Right lung (tissue), 10 donors: ENCODE measurements at places on chromosomes 4 and X.

DNA sequence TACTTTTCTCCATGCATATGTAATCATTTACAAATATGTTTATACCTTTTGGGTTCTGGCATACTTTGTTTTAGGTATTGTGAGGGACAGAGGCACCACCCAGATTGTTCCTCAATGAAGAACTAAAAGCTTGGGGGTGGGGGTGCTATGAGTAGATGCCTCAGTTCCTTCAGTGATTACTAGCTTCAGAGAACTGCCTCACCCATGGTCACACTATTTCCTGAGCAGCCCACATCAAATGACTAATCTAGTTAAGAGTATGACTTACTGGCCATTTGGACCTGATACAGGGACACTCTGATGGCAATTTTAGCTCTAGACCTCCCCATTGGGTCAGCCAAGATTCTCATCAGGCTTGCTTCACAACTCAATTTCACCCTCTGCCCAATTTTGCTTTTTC is 22.2 kb upstream of the CXXC4 start:
- no peak for DNase-seq

DNA sequence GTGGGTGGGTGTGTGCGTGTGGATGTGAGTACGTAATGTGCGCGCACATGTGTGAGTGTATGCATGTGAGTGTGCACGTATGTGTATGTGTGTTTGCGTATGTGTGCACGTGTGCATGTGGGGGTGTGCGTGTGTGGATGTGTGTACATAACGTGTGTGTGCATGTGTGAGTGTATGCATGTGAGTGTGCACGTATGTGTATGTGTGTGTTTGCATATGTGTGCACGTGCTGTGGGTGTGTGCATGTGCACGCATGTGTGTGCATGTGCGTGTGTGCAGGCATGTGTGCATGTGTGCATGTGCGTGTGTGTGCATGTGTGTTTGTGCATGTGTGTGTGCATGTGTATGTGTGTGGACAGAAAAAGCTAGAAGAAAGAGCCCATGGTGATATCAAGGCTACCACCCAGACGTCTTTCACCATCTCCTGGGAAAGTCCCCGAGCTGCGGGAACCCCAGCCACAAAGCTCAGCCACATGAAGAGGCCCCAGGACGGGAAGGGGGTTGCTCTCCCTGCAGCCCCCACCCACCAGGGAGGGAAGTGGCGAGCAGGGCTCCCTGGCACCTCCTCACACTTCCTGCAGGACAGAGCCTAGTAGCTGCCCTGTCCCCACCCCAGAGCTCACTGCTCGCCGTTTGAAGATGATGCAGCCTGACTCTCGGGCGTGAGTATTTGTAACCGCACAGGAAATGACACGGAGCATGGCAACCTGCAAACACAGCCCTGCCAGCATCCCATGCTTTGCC is 108.3 kb downstream of the DCTD start:
- no peak for DNase-seq

GRCh38 chrX:3520982-3521381 is 174.5 kb upstream of the MXRA5 start:
- DNase-seq: no peak

DNA sequence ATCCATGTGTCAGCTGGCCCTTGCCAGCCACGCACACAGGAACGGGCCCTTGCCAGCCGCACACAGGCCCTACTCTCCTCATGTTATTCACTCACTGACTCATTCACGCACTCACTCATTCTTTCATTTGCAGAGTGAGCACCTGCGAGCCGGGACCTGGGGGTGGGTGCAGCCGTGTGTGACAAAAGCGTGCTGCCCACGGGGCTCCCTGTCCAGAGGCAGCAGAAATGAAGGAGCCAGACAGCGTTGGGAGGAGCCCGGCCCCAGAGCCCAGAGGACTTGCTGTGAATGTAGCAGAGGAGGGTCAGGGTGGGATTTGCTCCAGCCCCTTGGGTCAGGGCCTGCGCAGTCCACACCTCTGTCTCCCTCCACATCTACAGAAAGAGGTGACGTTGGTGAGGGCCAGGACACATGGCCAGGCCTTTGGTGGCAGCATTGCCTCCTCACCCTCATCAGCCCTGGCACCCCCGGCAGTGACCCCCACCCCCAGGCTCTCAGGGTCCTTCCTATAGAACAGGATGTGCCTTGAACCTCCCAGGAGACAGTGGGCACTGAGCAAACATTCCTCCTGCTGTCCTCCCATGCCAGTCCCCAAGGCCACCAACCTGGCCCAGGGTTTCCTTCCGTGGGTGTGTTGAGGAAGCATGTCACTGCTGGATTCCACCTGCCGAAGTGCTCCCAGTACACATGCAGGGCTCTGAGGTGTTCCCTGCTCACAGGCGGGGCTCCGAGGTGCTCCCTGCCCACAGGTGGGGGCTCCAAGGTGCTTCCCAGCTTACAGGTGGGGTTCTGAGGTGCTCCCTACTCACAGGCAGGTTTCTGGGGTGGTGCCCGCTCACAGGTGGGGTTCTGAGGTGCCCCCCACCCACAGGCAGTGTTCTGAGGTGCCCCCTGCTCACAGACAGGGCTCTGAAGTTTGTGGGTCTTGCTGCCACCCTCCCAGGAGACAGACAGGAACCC is 105.7 kb downstream of the HMX1 start:
- no peak for DNase-seq

DNA sequence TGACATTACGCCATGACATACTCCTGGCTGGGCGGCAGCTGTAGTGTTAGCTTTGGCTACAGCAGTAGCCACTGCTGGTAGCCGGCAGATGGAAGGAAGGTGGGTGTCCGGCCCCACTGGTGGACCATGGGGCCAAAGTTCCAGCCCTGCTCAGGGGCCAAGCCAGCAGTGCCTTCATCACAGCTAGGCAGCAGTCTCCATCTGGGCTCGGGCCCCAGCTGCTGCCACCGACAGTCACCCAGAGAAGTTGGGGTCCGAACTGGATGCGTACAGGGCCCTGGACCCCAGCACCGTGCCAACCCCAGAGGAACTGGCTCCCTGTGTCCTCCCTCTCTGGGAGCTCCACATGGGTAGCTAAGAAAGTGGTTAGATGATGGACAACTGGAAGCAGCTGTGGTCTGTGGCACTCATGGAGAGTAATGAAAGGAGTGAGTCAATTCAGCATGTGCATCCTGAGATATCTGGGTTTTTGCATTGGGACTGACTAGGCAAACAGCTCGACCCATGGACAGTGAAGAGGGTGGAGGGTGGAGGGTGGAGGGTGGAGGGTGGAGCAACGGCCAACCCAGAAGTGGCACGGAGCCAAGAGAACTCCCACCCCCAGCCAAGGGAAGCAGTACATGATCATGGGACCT is 366.6 kb upstream of the GRIA3 start:
- DNase-seq: no peak

DNA sequence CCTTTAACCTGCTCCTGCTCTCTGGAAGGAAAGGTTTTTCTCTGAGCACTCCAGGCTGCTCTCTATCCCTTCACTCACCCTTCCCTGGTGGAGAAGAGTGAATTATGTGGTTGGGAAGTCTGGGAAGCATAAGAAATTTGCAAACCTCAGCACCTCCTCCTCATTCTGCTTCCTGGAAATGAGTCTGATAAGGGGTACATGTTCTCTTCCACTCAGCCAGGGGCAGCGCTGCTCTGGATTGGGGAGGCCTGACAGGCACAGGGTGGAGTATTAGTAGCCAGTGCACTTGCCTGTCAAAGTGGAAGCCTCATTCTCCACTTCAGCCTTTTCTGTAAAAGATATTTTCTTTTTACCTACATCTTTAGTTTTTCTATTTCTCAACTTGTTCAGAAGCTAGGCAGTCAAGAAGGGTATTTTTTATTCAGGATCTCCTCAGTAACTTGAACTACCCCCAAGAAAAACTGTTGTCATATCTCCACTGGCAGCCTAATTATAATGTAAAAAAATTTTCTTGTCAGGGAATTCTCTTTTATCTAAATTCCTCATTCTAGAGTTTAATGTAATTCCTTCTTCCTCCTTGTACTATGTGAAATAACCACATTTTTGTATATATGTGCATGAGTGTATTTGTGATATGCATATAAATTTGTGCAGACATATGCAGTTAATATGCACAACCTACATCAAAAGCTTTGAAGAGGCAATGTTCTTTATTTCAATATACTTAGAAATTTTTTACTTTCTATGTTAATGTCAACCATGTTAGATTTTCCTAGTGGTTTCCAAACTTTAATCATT is 15.3 kb downstream of the ADAMTS3 start:
- DNase-seq: no peak

DNA sequence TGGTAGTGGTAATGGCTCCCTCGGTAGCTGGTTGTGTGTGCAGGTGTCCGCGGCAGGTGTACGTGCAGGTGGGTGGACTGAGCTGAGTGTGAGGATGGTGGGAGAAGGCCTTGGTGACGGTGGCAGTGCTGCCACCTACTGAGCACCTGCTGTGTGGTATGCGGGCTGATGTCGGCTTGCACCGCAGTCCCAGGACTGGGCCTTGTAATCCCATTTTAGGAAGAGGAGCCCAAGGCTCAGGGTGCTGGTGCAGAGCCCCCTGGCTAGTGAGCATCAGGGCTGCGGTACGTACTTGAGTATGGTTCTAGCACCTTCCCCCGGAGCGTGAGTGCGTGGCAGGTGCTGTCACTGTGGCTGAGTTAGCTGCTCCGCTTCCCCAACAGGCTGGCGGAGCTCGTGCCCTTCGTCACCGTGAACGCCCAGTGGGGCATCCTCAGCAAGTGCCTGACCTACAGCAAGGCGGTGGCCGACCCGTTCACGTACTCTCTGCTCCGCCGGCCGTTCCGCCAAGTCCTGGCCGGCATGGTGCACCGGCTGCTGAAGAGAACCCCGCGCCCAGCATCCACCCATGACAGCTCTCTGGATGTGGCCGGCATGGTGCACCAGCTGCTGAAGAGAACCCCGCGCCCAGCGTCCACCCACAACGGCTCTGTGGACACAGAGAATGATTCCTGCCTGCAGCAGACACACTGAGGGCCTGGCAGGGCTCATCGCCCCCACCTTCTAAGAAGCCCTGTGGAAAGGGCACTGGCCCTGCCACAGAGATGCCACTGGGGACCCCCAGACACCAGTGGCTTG is 5.7 kb upstream of the CPZ start:
- DNase-seq: no peak

DNA sequence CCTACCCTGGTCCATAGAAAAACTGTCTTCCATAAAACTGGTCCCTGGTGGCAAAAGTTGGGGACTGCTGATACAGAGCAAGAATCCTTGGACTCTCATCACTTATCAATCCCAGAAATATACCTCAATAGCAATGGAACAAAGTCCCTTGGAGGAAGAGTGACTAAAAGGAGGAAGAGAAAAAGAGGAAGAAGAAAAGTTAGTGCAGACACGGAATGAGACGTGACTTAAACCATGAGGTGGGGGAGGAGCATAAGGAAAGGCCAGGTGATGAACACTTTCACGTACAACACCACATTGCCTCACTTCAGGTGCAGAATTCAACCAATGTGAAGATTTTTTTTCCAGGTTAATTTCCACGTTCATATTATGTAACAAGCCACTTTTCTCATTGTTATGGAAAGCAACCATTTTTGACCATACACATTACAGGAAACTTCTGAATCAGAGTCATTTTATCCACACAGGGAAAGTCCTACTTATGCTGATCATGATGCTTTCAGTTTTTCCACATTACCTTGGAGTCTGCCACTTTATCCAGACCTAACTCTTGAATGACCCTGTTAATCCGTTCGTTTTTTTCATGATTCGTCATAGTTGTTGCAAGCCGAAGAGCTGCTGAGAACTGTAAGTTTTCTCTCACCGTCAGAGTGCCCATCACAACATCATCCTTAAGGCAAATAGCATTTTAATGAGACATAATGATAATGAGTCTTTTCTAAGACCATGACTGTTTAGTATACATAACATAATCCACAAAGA is 27.7 kb downstream of the ABCG2 start:
- no peak for DNase-seq

- DNase-seq: no peak
These were observed 636 bp downstream of the BCOR start for GRCh38 chrX:40097141-40097503.
